ENCODE measurements at places on chromosomes 13 and 19. TPM values are rescaled to one million over a fixed set of nuclear protein-coding genes. Genes with fewer than 3 reads are reported as not detected.

Gene ALOX5AP
- 77.1 TPM for total RNA-seq

Gene NCAN
- 0.14 TPM for total RNA-seq

Gene GDF15
- total RNA-seq = 0.42 TPM

Gene LGALS7
- 7.0 TPM for total RNA-seq

DNA sequence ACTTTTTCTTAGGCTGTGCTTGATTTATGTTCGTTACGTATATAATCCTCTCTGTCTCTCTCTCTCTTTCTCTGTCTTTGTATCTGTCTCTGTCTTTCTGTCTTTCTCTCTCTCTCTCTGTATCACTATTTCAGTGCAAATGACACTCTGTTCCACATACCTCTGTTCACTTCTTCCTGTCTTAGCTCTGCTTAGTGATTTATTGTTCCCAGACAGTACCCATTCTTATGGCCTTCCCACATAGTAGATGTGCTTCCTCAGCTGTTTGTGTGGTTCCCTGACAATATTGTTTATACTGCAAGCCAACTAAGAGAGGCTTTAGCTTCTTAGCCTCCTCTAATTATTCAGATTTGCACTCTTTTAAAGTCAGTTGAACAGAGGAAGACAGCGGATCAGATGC is 1244.2 kb downstream of the DIAPH3 start:
- H3K27me3 ChIP-seq = no peaks in the 10 kb centered on the region
- no peaks in the 10 kb centered on the region for H3K4me1 ChIP-seq
- no peak overlapping the region for H3K4me3 ChIP-seq

GRCh38 chr13:70502944-70503343 is 394.7 kb upstream of the KLHL1 start:
- no peaks in the 10 kb centered on the region for H3K27me3 ChIP-seq
- no peak overlapping the region for H3K27ac ChIP-seq
- H3K4me1 ChIP-seq = no peaks in the 10 kb centered on the region
- H3K4me3 ChIP-seq = no peak overlapping the region

GRCh38 chr13:47237571-47237970 is 340.7 kb upstream of the HTR2A start:
- no peak overlapping the region for H3K27ac ChIP-seq
- no peaks in the 10 kb centered on the region for H3K4me1 ChIP-seq
- H3K27me3 ChIP-seq = no peaks in the 10 kb centered on the region
- no peak overlapping the region for H3K4me3 ChIP-seq

DNA sequence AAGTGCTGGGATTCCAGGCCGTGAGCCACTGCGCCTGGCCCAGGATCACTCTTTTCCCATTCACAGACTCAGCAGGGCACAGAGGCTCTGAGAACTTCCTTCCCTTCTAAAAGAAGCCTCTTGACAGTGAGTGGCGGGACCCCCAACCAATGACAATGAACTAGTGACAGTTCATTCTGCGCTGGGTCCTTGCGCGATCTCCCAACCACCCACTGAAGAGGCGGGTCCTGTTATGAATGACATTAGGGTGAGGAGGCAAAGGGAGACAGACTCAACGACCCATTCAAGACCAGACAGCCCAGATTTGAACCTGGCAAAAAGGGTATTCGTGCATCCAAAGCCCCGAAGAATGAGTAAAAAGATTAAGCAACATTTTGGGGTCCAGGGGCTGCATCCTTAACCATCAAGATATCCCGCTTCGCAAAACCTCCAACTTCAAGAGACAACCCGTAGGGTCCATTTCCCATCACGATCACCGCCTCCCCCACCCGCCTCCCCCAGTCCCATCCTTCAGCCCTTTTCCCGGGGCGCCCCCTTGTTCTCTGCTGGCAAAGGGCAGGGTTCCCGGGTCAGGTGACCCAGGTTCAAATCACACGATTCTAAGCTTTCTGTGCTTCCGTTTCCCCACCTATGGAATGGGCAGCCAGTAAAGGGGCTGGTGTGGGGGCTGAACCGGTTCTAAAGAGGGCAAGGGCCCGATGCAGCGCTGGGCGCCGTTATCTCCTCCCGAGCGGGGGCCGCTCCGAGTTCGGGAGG is 719 bp downstream of the SUGP2 start:
- H3K4me3 ChIP-seq = peak overlapping the region; percentile 96
- H3K4me1 ChIP-seq = peaks cover 30% of the 10 kb centered on the region
- peak; percentile 92 for DNase-seq
- peaks cover 48% of the 10 kb centered on the region for H3K36me3 ChIP-seq
- H3K27ac ChIP-seq = peak overlapping the region; percentile 86
- H3K27me3 ChIP-seq = no peaks in the 10 kb centered on the region

- no peak overlapping the region for H3K27ac ChIP-seq
- no peak overlapping the region for H3K4me3 ChIP-seq
- H3K27me3 ChIP-seq = no peaks in the 10 kb centered on the region
- H3K4me1 ChIP-seq = no peaks in the 10 kb centered on the region
- DNase-seq = no peak
These were observed 125.5 kb downstream of the TBC1D4 start for GRCh38 chr13:75356421-75356820.

DNA sequence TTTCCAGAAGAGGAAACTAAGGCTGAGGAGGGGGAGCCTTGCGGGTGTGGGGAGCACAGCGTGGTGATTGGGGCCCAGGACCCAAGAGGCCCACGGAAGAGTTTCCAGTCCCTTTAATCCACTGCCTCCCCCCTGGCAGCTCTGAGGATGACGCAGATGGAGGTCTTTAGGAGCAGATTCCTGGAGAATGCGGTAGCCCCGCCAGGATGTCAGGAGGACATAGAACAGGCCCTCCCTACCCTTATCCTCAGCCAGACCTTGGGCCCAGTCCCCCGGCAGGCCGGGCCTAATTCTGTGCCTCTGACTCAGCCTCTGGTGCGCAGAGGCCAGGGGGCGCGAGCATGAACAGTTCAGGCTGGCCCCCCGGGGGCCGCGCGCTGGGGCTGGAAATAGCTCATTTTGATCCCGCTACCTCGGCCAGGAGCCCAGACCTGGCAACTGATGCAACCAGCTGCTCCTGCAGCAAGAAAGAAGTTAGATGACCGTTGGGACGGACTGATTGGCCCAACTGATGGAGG is 461 bp upstream of the HSPB6 start:
- H3K27ac ChIP-seq = peak overlapping the region; percentile 3
- peaks cover 35% of the 10 kb centered on the region for H3K4me1 ChIP-seq
- peaks cover 29% of the 10 kb centered on the region for H3K27me3 ChIP-seq
- peaks cover 21% of the 10 kb centered on the region for H3K36me3 ChIP-seq
- H3K4me3 ChIP-seq = peak overlapping the region; percentile 100

DNA sequence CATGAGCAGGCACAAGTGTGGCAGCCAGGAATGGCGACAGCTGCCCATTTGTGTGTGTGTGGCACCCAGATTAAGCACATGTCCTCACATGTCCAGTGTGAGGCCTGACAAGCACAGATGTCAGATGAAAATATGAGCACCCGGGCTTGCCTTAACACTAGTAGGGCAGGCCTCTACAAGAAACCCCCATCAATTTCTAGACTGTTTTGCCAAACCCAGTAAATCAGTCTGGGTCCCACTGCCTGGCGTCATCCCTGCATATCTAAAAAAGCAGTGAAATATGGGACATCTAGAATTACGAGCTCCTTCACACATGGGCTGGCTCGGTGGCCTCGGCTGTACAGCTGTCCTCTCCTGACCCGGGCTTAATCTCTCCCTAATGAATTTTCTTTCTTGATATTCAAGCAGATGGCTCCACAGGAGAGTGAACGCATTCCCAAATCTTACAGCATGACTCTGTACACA is 432.7 kb downstream of the FOXO1 start:
- no peaks in the 10 kb centered on the region for H3K27me3 ChIP-seq
- no peak for DNase-seq
- H3K4me3 ChIP-seq = no peak overlapping the region
- no peaks in the 10 kb centered on the region for H3K36me3 ChIP-seq
- H3K27ac ChIP-seq = no peak overlapping the region
- H3K4me1 ChIP-seq = no peaks in the 10 kb centered on the region

- H3K4me1 ChIP-seq = no peaks in the 10 kb centered on the region
- no peaks in the 10 kb centered on the region for H3K27me3 ChIP-seq
- H3K27ac ChIP-seq = no peak overlapping the region
- DNase-seq = no peak
- H3K36me3 ChIP-seq = no peaks in the 10 kb centered on the region
- H3K4me3 ChIP-seq = no peak overlapping the region
These were observed 268.7 kb downstream of the DCT start for GRCh38 chr13:94210816-94211215.

DNA sequence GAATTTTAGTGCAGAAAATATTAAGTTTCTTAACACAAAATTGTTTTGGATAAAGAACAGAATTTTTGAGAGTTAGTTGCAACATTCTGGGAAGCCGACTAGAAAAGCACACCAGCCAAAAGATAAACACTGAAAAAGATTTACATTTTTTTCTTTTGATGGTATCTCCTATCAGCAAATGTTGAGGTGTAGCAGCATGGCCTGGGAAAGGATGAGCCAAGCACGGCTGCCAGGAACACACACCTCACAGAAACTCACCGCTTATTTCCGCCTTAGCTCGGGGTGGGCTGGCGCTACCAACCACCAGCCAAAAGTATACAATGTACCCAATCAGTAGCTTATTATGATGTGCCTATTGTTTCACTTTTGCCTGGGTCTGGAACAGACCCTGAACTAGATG is 134.7 kb downstream of the MIPEP start:
- H3K27ac ChIP-seq = peak overlapping the region; percentile 52
- no peaks in the 10 kb centered on the region for H3K36me3 ChIP-seq
- no peaks in the 10 kb centered on the region for H3K4me1 ChIP-seq
- no peaks in the 10 kb centered on the region for H3K27me3 ChIP-seq

GRCh38 chr13:95207769-95208366 is 93.4 kb downstream of the ABCC4 start:
- H3K4me3 ChIP-seq = no peak overlapping the region
- no peak for DNase-seq
- H3K36me3 ChIP-seq = peaks cover 4% of the 10 kb centered on the region
- no peaks in the 10 kb centered on the region for H3K27me3 ChIP-seq
- no peaks in the 10 kb centered on the region for H3K4me1 ChIP-seq

DNA sequence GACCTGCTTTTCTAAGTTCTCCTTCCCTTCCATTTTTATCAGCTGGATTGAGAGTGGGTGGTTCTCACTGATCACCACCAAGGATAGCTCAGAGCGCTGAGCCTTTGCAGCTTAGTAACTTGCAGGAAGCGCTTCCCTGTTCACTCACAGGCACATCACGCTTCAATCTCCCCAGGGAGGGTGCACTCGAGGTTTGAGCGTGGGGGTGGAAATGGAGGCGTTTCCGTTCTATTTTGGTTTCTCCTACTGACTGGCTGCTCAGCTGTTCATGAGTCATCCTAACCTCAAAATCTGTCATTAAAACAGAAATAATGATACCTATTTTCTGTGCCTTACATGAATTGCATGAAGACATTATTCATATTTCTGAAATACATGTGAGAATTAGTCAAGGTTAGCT is 292.1 kb downstream of the SPRY2 start:
- peaks cover 10% of the 10 kb centered on the region for H3K4me1 ChIP-seq
- DNase-seq = peak; percentile 68
- H3K36me3 ChIP-seq = no peaks in the 10 kb centered on the region
- no peak overlapping the region for H3K27ac ChIP-seq
- no peaks in the 10 kb centered on the region for H3K27me3 ChIP-seq
- no peak overlapping the region for H3K4me3 ChIP-seq

DNA sequence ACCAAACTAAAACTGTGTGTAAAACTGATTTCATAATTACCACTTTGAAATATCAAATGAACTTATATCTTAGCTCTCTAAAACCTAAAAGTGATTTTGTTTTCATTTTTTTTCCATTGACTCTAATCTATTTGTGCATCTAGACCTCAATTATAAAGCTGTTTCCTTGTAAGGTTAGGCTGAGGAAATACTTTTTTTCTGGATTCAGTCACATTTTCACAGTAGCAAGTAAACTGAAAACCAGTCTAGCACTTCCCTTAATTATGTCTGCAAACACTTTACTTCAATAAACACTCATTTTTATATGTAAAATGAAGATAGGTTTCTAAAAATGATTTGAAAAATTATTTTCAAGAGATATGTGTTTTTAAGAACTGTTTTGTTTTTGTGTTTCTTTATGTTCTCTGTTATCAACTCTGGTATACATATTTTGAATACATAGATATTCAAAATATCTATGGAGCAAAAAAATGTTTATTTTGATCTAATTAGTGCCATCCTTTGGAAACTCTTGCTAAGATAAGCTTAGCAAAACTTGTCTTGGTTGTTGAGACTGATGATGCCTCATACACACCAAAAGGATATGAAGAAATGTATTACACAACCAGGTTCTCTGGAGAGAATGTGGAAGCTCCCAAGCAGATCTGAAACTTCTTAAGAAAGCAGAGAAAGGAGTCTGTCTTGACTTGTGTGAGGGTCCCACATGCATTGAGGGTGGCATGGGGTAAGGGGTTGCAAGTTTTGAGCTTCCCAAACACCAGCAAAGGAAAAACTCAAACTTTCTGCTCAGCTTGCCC is 1887.4 kb downstream of the PCDH9 start:
- no peak overlapping the region for H3K4me3 ChIP-seq
- H3K4me1 ChIP-seq = no peaks in the 10 kb centered on the region
- no peak for DNase-seq
- no peak overlapping the region for H3K27ac ChIP-seq
- H3K27me3 ChIP-seq = no peaks in the 10 kb centered on the region

- no peaks in the 10 kb centered on the region for H3K27me3 ChIP-seq
- no peak overlapping the region for H3K4me3 ChIP-seq
- H3K36me3 ChIP-seq = no peaks in the 10 kb centered on the region
These were observed 113.1 kb downstream of the KLF5 start for GRCh38 chr13:73171926-73172325.

Data from thymus (tissue), 14 donors.